ENCODE measurements at places on chromosomes 13 and 19.

DNA sequence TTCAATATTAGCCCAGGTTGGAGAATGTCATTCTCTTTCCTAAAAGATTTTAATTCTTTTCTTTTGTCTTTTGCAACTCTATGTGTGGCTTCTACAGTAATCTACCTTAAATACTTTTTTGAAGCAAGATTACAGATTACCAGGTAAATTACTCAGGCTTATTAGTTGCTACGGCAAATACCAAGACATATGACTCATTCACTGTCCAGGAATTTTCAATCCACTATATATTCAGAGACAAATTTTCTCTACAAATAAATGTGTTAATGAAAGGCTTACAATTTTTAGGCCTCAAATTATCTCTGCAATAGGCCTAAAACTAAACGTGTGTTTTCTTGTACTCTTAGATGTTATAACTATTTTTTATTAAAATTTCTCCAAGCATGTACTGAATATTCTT is 631.3 kb downstream of the DIAPH3 start:
- no peak for DNase-seq

DNA sequence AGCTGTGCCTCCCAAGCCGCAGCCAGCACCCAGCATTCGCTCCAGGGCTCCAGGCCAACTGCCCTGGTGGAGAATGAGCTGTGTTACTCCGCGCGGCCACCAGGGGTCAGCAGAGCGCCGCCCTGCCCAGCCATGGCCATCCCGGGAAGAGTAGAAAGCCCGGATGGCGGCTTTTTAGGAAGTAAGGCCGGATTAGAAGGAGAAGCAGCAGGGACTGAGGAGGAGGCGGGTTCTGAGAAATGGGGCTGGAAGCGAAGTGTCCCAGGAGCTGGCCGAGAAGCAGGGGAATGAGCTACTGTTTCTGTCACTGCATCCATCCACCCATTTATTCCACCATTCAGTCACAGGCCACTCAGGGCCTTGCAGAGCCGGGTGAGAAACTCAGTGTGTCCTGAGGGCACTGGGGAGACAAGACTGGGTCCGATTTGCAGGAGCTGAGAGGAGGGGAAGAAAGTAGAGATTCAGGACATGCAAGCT is 6.6 kb upstream of the NPAS1 start:
- no peak for DNase-seq

DNA sequence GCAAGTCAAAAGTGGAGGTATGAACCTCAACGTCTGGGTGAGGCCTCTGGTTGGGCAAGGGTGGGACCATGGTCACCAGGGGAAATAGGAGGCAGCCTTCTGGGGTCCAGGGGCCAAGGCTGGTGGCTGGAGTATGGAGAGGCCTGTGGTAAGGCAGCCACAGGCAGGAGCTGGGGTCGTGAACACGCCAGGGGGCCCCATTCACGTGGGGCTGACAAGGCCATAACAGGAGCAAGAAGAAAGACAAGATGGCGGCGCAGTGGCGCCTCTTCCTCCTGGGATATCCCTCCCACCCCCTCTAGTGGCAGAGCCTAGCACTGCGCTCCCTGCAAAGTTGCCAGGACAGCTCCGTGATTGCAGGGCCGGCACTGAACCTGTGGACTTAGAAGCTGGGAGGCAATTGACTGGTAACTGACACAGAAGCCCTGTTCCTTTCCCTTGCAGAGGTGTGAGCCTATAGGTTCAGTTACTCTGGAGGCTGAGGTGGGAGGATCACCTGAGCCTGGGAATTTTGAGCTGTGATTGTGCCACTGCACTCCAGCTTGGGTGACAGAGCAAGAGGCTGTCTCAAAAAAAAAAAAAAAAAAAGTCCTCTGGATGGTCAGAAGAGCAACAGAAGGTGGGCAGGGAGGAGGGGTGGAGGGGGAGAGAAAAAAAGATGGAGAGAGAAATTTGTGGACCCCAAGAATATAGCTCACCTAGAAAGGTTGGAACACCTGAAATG is 19.7 kb upstream of the EDDM13 start:
- no peak for DNase-seq

- no peak for DNase-seq
These were observed 1208.0 kb downstream of the DIAPH3 start for GRCh38 chr13:58955546-58956385.

- no peak for DNase-seq
These were observed 1055.3 kb upstream of the SPRY2 start for GRCh38 chr13:81396192-81396591.

GRCh38 chr19:47433121-47433520 is 13.8 kb upstream of the MEIS3 start:
- no peak for DNase-seq

DNA sequence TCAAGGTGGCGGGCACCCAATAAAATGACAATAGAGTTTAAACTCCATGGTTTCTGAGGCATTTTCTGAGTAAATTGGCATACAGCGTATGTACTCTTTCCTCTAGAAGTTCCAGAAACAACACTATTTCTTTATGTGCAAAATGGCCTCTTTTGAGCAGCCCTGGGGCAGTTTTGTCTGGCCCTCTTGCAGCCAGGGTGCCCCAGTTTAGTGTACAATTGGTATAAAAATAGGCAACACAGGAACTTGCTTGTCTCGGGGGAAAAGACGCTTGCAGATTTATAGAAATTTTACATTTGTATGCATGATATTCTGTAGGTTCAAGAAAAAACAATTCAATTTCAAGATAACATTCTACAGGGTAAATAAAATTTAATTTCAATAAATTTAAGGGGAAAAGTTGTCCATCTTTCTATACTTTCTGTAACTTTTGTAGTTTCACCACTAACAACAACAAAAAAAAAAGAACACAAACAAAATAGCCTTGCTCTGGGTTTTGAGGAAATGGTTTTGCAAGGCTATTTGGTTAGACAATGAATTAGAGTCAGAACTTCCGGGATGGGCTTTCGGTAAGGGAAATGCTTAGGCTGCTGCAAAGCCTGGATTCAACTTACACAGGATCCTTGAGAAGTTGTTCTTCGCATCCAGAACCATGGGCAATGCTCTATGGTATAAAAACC is 45.3 kb downstream of the LRCH1 start:
- no peak for DNase-seq

- no peak for DNase-seq
These were observed 782.4 kb upstream of the GPC6 start for GRCh38 chr13:92444244-92444643.

- no peak for DNase-seq
These were observed 204.8 kb downstream of the MYO16 start for GRCh38 chr13:108834193-108834592.

DNA sequence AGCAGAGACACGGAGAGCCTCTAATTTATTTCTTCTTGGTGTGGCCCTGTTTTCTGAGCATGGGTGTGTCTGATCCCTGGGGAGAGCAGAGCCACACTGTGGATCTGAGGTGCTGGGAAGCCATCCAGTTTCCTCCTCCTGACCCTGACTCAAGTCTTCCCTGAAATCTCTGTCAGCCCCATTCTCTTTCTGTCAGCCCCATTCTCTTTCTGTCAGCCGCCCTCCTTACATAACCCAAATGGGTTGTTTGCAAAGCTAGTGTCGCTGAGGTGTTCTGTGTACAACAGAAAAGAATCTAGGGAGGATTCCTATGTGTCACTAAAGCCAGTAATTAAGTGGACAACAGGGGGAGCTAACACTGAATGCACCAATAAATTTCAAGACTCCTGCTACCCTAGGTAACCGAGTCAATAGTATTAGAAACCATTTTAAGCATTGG is 50.2 kb downstream of the LRCH1 start:
- DNase-seq = no peak

GRCh38 chr19:46413262-46414031 is at the start of gene CCDC8:
Gene CCDC8 (minus strand): TSS chr19:46413564. CDS start chr19:46412810, 754 bp downstream.
- peak; percentile 95 for DNase-seq

- no peak for DNase-seq
These were observed at the start of gene MISP for GRCh38 chr19:750640-751423. Gene MISP (plus strand): TSS chr19:751112. CDS start chr19:756947, 5,835 bp downstream.

DNA sequence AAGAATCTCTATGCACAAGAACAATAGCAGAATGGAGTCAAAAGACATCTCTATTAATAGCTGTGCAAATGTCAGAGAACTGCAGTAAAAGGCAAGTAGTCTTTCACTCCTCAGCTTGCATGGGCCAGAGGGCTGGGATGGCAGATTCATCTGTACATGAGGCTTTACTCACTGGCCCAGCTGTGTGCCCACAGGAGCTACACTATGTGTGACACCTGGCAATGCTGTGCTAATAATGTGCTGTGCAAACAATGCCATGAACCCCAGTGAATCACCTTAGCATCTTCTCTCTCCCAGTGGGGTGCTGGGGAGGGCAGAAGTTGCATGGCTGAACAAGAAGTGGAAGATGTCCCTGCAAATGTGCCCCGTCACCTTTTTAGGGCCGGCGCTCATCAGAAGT is 73.1 kb downstream of the KL start:
- no peak for DNase-seq

- no peak for DNase-seq
These were observed 11.5 kb downstream of the C13orf46 start for GRCh38 chr13:113962386-113962785.

- no peak for DNase-seq
These were observed 199.2 kb downstream of the COL4A1 start for GRCh38 chr13:110107568-110108347.

DNA sequence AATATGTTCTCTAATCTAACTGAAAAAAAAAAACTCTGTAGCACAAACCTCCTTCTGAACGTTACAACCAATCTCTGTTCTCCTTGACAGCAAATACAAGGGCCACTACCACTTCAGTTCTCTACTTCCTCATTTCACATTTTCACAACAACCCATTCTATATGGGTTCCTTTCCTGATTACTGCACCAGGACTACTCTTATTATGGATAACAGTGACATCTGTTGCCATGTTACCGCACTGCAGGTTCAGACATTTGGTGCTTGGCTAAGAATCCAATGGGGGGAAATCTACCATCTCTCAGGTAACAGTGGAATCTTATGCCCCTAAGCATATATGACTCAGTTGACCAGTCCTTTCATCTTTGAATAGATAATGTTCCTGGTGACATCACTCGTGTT is 11.6 kb upstream of the FPR3 start:
- DNase-seq = no peak

GRCh38 chr19:39995794-39996193 is 1.1 kb upstream of the ZNF546 start:
- no peak for DNase-seq

- no peak for DNase-seq
These were observed 679.1 kb upstream of the SPRY2 start for GRCh38 chr13:81020010-81020409.

GRCh38 chr19:12994701-12995595 is at the start of gene NFIX:
Gene NFIX (plus strand): TSS chr19:12995475. CDS start chr19:12995838, 363 bp downstream.
- DNase-seq = no peak

GRCh38 chr13:34867590-34867989 is 74.5 kb upstream of the NBEA start:
- peak; percentile 13 for DNase-seq

GRCh38 chr13:35460061-35460460 is 16.4 kb downstream of the MAB21L1 start:
- DNase-seq = no peak

DNA sequence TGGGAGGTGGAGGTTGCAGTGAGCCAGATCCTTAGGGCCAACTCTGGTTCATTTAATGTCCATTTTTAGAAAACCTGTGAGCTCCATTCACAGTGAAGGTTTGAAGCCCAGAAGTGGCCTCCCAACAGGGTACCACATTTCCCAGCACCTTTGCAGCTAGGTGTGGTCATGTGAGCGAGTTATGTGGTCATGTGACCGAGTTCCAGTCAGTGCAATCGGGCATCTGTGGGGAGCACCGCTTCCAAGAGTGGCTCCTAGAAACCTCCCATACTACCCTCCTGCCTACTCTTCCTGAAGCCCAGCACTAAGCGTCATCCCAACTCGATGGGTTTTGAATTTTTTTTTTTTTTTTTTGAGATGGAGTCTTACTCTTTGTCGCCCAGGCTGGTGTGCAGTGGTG is 663 bp upstream of the PLA2G4C start:
- no peak for DNase-seq

DNA sequence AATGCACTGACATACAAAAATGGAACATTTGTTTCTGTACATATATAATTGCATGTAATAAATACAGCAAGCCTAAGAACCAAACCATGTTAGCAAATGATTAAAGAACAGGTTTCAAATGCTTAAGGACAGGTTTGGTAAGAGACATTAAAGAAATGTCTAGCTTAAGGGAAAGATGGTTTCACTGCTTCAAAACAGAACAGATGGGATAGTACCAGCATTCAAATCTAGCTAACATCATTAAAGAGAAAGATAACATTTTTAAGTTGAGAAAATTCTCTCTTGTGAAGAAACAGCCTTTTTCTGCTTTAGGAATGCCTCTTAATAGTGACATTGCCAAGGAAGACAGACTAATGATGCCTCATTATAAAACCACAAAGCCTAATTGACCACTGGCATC is 52.5 kb upstream of the DOCK9 start:
- DNase-seq = no peak

DNA sequence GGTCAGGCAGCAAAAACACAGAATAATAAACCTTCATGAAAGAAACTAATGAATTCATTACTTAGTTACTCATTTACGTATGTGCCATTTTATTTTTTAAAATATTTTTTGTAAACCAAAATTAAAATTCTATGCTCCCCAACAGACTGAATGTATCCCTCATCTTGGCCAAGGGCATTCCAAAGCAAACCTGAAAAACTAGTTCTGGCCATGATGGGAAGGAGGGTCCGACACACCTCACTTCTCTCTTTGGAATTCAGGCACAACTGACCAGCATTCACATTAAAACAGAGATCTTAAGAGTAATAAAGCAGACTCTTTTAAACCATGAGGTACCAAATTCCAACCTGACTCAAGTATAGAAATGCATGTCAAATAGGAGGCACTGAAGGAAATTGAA is 1576.9 kb upstream of the SPRY2 start:
- DNase-seq = no peak

GRCh38 chr13:106533101-106533942 is 2.1 kb downstream of the EFNB2 start:
- DNase-seq = no peak

DNA sequence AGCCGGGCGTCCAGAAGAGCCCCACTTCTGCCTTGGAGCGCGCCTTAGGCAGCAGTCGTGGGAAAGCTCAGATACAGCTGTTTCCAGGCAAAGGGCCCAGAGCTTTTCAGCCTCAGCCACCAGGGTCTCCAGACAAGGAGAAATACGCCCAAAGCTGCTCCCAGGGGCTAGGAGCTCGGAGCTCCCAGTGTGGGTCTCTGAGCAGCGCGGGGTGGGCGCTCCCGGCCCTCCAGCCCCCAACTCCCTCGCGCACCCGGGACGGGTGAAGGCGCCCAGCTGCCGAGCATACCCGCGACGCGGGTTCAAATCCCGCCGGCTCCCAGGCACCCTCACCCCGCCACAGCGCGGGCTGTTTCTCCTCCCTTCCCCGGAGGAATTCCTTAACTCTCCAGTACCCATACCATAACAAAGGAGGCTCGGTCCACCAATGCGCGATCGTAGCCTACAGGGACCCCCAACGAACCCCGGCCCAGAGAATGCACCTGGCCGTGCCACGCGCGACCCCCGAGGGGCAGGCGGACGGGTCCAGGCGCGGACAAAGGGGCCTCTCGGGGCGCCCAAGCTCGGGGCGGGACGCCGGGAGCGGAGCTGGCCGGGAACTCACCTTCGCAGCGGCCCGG is 507 bp downstream of the COL4A1 start:
- no peak for DNase-seq

GRCh38 chr13:76975863-76976262 is 16.0 kb upstream of the CLN5 start:
- DNase-seq = no peak

All from skeletal muscle cell (primary cell).